ENCODE measurements at places on chromosomes 12 and 14.
A peak's percentile ranks its signal among the peaks of the same experiment; 100 is the strongest.

- DNase-seq, result no peak
These were observed 9.4 kb upstream of the RPS6KL1 start for GRCh38 chr14:74932401-74932901.

GRCh38 chr14:91399868-91400640, 17.6 kb downstream of the CCDC88C start:
- DNase-seq, result no peak

GRCh38 chr12:58458102-58458501, 462.2 kb downstream of the LRIG3 start:
- DNase-seq, result no peak

- DNase-seq, result no peak
These were observed 1.7 kb upstream of the FAM181A start for GRCh38 chr14:93925374-93925895.

DNA sequence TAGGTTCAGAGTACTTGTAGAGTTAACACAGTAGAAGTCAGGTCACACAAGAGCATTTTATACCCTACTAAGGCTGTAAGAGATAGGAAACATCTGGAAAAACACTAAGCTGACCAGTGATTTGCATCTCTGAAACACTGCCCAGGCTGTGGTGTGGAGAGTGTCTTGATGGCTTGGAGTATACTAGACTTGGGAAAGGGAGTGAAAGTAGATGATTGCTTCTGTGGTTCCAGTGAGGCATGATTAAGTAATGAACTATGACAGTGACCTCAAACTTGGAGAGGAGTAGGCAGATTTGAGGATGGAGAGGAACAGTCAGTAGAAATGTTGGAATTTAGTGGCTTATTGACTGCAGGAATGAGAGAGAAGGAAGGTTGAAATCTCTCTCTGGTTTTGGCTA, 201.2 kb downstream of the FLRT2 start:
- peak; percentile 43 for DNase-seq

DNA sequence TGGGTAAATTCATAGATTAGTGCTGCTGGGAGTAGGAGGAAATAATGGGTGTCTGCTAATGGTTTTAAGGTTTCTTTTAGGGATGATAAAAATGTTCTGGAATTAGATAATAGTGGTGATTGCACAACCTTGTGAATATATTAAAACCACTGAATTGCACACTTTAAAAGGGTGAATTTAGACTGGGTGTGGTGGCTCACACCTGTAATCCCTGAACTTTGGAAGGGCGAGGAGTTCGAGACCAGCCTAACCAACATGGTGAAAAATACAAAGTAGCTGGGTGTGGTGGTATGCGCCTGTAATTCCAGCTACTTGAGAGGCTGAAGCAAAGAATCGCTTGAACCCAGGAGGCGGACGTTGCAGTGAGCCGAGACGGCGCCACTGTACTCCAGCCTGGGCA, 1.3 kb downstream of the RAD52 start:
- no peak for DNase-seq

GRCh38 chr14:101836135-101836534, 74.6 kb downstream of the PPP2R5C start:
- DNase-seq, result peak; percentile 55

DNA sequence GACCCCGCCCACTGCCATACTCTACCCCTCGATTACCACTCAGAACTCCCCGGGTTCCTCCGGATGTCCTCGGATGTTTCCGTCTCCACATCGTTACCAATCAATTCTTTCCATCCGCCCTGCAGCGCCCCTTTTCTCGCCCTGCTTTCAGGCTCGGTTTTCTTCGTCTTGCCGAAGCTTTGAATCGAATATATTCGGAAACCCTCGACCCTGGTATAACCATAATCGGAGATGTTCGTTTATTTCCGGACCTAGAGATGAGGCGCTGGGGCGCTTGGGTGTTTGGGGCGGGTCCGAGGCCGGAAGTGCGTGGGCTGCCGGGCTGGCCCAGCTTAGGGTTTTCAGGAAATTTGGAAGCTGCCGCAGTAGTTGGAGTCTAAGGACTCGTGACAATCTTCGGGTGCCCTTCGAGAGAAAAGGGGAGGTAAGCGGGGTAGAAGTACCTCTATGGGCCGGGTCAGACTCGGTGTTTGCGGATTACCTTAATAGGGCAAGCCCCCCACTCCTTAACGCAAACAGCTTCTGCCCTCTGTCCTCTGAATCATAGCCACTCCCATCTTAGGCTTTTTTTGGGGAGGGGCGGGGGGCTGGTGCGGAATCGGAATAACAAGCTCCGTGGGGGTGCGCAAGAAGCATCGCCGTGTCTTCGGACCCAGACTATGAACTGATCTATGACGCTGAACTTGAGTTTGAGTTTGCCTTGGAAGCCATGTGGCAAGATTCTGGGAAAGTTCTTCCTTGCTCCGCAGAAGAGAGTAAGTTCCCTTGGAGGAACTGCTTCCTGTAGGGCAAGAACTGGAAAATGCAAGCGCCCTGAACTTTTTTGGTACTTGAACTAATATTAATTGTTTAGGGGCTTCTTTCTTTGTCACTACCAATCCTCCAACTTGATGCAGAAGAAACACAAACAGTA, at the start of gene C14orf119:
Gene C14orf119 (plus strand): TSS at position 310 of the 913 bp plus-strand sequence. CDS start 2,154 bp downstream, outside the sequence.
- DNase-seq, result peak; percentile 100

GRCh38 chr12:118220702-118221101, 84.8 kb downstream of the PEBP1 start:
- DNase-seq, result no peak

GRCh38 chr12:61546296-61546695, 713.9 kb upstream of the USP15 start:
- DNase-seq, result no peak

GRCh38 chr12:74644681-74645080, 107.0 kb downstream of the ATXN7L3B start:
- DNase-seq, result peak; percentile 9

DNA sequence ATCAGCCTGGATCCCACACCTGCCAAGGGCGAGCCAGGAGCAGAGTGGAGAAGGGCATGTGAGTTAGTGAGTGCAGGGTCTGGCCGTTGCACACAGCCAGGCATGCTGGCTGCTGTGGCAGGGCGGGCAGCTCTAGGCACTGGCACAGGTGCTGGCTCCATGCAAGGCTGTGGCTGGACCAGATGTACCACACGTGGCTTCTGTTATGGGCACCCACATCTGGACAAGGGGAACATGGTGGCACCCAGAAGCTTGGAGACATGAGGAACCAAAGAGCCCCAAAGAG, 20.1 kb downstream of the SERPINA3 start:
- DNase-seq, result no peak

- DNase-seq, result no peak
These were observed 47.3 kb downstream of the TRPV4 start for GRCh38 chr12:109785854-109786253.

- no peak for DNase-seq
These were observed 5.0 kb upstream of the MGP start for GRCh38 chr12:14890701-14891100.

- no peak for DNase-seq
These were observed 8.7 kb downstream of the ZCCHC8 start for GRCh38 chr12:122491991-122492390.

DNA sequence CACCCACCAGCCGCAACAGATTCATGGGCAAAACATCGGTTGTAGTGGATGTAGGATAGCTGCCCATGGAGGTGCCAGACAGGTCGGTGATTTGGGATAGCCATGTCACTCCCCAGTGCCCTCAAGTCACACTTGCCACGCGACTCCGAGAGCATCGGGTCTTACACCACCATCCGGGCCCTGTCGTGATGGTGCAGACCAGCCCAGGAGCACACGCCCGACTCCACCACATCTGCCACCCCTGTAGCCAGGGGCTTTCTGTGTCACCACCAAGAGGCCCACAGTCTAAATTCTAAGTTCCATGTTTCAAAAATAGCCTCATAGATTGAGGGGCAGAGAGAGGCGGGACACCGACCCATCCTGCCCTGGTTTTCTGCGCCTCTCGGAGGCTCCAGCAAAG, 18.0 kb downstream of the FOXN4 start:
- DNase-seq, result no peak

DNA sequence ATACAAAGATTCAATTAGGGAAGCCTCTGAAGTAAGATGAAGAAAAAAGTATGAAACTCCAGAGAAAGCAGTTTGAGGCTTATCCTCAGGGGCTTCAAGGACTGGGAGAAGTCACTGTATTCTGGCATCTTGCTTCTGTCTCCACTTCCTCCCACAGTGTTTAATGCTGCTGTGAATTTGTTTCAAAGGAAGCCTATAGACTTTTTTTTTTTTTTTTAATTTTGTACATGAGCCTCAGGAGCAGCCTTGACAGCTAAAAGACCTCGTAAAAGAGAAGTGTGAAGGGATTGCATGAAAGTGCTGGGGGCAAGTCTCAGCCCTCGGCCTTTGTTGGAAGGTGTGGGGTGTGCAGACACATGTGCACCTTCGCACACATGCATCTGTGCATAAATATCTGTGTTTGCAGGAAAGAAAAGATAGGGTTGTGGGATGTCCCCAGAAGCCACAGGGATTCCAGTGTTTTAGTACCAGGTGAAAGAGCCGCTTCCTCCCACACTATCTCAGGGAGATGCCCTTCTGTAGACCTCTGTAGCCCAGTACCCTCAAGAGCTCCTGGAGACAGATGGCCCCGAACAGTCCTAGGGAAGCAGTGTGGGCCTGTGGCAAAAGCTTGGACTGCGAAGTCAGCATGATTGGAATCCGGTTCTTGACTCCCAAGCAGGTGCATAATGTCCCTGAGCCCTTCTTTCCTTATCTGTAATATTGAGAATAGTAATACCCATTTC, 193.5 kb upstream of the BCL2L14 start:
- peak; percentile 24 for DNase-seq

DNA sequence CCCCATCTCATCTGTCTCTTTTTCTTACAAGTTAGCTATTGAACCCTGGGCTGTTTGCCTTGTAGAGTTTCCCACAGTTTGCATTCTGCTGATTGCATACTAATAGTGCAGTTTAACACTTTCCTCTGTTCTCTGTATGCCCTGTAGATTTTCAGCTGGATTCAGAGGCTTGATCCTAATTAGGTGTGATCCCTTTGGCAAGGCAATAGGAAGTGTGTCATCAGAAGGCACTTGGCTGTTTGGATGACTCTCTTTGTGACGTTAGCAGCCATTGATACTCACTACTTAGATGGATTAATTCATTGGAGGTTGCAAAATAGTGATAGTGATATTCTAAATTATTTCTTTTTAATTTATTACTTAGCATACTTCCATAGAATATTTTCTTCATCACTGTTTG, 33.6 kb downstream of the FUT8 start:
- no peak for DNase-seq

DNA sequence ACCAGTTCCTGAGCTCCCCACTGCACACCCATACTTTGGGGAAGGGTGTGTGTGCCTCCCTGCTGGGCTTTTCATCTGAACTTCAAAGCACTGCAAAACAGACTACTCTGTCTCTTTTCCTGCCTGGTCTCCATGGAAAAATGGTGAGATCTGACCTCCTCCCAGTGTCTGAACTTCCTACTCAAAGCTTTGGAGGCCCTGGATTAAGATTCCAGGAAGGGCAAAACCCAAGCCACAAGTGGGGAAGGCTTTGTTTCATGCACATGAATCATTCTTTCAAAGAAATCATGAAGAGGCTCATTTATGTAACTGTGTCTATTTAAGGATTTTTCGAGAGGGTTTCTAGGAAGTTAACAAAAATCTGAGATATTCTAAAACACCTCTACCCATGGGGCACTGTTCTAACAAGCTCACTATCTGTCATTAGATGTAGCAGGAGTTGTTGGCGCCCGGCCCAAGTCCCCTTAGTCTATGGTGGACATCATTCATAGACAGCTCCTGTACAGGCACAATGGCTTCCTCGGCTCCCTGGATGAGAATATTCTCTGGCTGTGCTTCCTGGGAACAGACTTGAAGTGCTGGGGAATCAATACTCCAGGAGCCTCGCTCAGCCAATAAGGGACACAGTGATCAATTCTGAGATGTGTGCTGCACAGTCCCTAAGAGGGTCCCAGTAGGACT, 224.0 kb downstream of the KTN1 start:
- DNase-seq, result peak; percentile 19

- peak; percentile 28 for DNase-seq
These were observed 589 bp upstream of the HVCN1 start for GRCh38 chr12:110689281-110690126.

DNA sequence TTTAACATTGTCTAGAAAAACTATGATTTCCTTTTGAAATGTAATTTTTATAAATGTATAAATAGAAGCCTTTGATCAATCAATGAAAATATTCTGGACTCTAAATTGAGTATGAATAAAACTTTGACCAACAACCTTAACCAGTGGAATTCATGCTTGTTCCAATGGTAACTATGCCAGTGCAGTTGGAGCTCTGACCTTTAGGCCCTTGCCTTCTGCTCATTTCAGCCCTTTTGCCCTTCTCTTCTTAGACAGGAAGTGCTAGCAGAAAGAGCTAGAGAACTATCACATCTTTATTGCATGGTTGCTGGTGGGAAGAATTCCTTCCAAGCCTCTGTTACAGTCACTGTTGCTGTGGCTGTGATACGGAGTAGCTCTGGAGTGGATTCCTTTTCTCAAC, 39.7 kb downstream of the TTC8 start:
- no peak for DNase-seq

DNA sequence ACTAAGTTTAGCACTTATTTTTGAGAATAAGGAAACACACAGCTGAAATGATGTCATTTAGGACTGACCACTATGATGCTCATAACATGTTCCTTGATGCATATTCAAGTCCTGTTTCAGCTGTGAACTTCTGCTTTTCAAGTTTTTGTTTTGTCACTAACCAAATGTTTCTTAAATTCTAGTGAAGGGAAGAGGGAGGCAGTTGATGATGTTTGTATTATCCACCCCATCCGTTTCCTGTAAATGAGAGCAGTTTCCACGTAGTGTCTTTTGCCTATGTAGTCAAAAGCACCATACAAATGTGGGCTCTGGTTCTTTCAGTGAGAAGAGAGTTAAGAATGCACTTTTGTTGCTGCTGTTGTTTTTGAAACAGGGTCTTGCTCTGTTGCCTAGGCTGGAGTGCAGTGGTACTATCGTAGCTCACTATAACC, 491.8 kb downstream of the PCNX1 start:
- no peak for DNase-seq

DNA sequence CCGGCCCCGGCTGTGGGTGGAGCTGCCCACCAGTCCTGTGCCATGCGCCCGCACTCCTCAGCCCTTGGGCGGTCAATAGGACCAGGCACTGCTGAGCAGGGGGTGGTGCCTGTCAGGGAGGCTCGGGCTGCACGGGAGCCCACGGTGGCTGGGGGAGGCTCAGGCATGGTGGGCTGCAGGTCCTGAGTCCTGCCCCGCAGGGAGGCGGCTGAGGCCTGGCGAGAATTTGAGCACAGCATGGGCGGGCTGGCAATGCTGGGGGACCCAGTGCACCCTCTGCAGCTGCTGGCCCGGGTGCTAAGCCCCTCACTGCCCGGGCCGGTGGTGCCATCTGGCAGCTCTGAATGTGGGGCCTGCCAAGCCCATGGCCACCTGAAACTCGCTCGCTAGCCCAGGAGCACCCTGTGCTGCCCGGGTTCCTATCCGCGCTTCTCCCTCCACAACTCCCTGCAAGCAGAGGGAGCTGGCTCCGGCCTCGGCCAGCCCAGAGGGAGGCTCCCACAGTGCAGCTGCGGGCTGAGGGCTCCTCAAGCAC, 1371.1 kb downstream of the FSCB start:
- DNase-seq, result no peak

- DNase-seq, result no peak
These were observed 2.5 kb downstream of the SETD3 start for GRCh38 chr14:99478128-99478527.

GRCh38 chr12:10497602-10498001, 8.1 kb upstream of the EIF2S3B start:
- DNase-seq, result no peak

All from myocyte (in vitro differentiated cells).